ENCODE measurements at places on chromosomes 3 and 15. TPM values are rescaled to one million over a fixed set of nuclear protein-coding genes. Genes with fewer than 3 reads are reported as not detected.

DNA sequence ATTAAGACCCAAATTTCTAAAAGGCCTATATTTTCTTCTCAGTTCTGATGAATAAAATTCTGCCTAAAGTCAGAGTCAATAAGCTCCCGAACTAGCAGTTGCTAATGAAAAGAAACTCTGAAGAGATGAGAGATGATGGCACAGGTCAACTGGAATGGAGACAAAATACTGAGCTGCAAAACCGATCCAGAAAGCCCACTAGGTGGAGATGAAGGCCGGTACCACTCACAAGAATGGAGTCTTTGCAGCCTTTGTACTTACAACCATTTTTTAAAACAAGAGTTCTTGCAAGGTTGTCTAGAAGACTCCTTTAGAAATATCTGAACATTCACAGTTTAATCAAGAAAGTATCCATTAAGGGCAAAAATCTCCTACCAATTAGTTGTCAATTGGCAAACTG, 119.9 kb upstream of the TJP1 start:
- no peak for DNase-seq

GRCh38 chr3:16183601-16184270, 9.3 kb downstream of the GALNT15 start:
- peak; percentile 98 for DNase-seq

- DNase-seq: no peak
Measured at GRCh38 chr3:194561306-194561974, 71.8 kb downstream of the TMEM44 start.

GRCh38 chr3:125351152-125351551, 24.0 kb downstream of the ZNF148 start:
- DNase-seq: no peak

GRCh38 chr3:136954251-136954650, 3.5 kb upstream of the IL20RB start:
- DNase-seq: no peak

- no peak for DNase-seq
Measured at GRCh38 chr3:174639406-174639805, 219.7 kb upstream of the NAALADL2 start.

DNA sequence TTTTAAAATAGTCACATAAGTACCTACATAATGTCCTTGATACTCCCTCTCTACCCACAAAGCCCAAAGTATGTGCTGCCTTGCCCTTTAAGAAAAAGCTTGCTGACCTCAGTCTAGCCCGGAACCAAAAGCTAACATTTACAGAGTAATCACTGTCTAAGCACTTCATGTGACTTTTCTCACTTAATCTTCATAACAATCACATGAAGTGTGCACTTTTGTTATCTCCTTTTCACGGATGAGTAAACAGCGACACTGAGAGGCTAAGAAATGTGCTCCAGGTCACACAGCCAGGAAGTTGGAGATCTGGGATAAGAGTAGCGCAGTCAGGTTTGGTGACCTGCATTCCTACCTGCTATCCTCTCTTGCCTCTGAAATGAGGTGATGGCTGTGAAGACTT, 194.0 kb downstream of the ITPR1 start:
- no peak for DNase-seq

SEMA5B gene
- total RNA-seq: not detected

CLRN1 gene
- not detected for total RNA-seq

ONECUT1 gene
- total RNA-seq: not detected
